ENCODE measurements at places on chromosomes 2 and 18.

DNA sequence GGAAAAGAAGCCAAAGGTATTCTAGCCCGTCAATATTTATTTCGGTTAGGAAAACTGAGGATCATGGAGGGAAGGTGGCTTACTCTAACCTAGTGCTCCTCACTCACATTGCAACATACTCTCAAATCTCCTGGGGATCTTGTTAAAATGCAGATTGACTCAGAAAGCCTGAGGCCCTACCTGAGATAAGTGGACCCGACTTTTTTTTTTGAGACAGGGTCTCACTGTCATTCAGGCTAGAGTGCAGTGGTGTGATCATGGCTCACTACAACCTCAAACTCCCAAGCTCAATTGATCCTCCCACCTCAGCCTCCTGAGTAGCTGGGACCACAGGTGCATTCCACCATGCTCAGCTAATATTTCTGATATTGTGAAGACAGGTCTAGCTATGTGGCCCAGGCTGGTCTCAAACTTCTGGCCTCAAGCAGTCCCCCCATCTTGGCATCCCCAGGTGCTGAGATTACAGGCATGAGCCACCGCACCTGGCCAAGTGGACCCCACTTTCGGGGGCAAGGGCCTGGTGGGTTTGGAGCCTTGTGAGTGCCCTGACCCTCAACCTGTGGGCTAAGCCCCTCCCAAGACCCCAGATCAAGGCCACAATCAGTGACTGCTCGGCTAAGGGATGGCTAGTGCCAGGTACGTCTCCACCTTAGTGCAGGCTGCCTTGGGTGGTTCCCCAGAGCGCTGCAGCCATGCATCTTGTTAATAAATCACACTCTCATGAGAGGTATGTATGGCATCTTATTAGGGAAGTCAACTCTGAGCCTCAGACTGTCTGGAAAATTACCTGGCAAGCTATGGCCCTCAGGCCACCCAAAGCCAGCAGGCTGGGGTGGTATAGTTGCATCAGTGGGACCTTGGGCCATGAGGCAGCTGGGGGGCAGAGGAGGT is 1.1 kb upstream of the NEURL3 start:
- DNase-seq = no peak

GRCh38 chr2:8215159-8215863 is 466.5 kb upstream of the ID2 start:
- DNase-seq = no peak

GRCh38 chr2:40213071-40213470 is 238.8 kb downstream of the SLC8A1 start:
- no peak for DNase-seq

- DNase-seq = no peak
Observed at GRCh38 chr2:139964721-139965440, 1184.7 kb upstream of the NXPH2 start.

GRCh38 chr2:37683921-37684780 is 12.7 kb upstream of the CDC42EP3 start:
- no peak for DNase-seq

DNA sequence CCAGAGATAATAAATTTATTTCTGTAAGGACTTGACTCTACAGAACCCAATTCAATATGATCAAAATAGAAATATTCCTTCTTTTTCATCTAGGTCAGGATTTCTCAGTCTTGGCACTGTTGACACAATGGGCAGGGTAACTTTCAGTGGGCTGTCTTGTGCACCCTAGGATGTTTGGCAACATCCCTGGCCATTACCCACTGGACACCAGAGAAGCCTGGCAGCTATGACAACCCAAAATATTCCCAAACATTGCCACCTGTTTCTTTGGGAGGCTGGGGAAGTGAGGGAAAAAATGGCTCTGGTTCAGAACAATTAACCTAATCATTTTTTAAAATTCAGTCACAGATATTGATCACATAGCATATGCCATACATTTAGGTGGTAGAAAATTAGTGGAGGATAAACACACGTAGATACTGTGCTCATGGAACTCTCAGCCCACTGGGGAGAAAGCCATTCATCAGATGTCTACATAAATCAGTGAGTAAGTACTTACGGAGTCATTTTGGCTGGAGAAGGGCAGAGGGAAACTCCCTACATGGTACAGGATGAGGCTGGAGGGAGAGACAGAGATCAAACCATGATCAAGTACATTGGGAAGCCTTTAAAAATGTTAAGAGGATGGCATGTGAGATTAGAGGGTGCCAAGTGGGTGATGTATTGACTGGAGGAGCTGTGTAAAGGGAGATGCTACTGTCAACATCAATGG is 718 bp upstream of the TNP1 start:
- no peak for DNase-seq

GRCh38 chr2:222754324-222754930 is 83.0 kb downstream of the MOGAT1 start:
- DNase-seq = no peak

DNA sequence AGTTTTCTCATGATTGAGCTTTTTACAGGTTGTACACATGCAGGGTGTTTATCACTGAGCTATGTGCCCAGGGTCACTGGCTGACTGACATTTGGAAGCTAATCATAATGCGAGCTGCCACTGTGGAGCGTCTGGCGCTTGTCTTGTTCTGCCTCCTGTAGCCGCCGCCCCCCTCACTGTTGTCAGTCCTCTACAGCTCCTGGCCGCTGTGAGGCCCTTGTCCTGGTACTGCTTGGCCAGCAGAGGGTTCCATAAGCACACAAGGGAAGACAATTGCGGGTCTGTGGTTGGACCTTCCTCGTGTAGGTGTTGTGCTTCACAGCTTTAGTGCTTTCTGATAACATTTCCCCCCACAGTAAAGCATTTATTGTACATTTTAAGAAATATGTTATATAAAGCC is 105.6 kb upstream of the LDLRAD4 start:
- no peak for DNase-seq

GRCh38 chr2:189848276-189848675 is 64.0 kb downstream of the PMS1 start:
- DNase-seq = no peak

- no peak for DNase-seq
Observed at GRCh38 chr2:165462443-165462842, 7.1 kb upstream of the CSRNP3 start.

GRCh38 chr2:238974501-238975166 is 126.7 kb downstream of the TWIST2 start:
- DNase-seq = no peak

GRCh38 chr18:74172697-74173433 is 24.5 kb downstream of the TIMM21 start:
- no peak for DNase-seq

DNA sequence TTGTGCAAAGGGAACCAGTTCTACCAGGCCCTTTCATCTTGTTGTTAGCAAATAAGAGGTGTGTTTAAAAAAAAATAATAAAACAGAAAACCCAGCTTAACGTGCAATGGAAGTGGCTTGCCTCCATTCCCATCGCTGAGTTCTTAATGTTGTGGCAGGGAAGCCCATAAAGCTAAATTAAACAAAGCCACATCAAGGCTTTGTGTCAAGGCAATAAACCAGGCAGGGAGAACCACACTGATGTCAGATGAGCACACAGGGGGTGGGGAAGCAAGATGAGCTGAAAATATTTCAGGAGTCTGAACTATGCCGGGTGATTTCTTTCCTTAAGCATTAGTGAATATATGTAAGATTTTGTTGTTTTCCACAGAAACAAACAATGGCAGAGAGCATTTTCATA is 73.5 kb downstream of the PHLPP1 start:
- DNase-seq = peak; percentile 21

GRCh38 chr2:75466708-75467311 is 93.9 kb downstream of the EVA1A start:
- DNase-seq = no peak

DNA sequence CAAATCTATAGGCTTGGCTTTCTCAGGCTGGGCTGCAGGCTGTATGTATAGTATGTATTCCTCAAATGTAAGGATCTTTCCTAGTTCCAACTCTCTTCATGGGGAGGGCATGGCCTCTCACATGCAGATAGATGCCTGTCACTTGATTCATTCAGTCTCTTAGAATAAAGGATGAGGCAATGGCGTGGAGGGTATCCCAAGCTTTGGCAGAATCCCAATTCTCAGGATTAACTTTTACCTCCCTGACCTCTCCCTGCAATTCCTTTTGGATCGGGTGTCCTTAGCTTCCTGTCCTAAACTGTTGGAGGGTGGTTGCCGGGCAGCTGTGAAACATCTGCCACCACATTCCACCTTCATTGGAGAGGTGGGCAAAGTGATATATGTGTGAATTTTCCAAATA is 80.3 kb downstream of the INSIG2 start:
- DNase-seq = no peak

DNA sequence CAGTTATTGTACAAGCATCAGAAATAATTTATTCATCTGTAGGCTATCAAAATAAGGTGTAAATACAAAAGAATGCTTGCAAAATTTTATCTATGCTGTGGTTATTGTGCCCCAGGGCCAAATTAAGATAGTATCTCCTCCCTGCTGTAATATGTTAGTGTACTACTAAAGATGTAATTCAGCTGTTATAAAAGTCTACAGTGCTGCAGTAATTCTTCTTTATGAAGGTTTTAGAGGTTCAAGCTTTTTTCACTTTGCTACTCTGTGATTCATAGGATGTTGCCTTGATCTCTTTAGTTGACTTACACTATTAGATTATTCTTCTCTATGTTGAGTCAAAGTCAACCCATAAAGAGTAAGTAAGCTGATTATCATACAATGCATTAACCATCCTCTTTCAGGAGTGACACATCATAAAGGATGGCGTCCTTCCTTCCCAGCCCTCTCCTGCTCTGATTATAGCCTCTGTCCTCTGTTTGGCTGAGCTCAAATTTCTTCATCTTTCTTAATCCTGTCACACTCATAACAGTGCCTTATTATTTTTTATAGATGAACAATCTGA is 29.3 kb upstream of the DYNAP start:
- DNase-seq = no peak

DNA sequence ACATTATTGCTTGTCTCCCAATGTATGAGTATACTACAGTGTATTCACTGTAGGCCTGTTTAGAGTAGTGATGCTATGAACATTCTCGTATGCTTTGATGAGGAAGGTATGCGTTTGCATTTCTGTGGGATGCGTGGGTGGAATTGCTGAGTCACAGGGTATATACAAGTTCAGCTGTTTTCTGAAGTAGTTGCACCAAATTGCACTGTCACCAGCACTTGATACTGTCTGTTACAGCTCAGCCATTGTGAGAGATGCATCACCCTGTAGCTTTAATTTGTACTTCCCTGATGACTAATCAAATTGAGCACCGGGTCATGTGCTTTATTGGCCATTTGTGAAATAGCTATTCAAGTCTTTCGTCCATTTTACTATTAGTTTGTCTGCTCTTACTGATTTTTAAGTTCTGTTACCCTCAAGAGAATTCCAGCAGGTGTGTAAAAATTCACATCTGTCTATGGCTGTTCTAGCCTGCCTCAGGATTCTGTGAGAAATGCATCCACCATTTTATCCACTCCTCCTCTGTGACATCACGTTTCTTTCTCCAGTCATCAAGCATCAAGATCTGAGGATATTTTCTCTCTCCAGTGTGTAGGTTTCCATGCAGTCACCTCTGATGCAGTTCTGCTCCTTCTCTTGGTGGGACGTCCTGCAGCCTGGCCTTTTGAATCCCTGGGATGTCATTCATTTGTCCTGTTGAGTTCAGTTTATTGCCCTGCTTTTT is 72.5 kb downstream of the DGKD start:
- no peak for DNase-seq

- no peak for DNase-seq
Observed at GRCh38 chr2:10820562-10820961, 8.0 kb upstream of the PDIA6 start.

GRCh38 chr18:74633652-74634352 is 36.1 kb downstream of the ZNF407 start:
- no peak for DNase-seq

GRCh38 chr2:23497536-23497935 is 112.6 kb downstream of the KLHL29 start:
- no peak for DNase-seq

- no peak for DNase-seq
Observed at GRCh38 chr2:54669677-54670484, 53.6 kb upstream of the EML6 start.

DNA sequence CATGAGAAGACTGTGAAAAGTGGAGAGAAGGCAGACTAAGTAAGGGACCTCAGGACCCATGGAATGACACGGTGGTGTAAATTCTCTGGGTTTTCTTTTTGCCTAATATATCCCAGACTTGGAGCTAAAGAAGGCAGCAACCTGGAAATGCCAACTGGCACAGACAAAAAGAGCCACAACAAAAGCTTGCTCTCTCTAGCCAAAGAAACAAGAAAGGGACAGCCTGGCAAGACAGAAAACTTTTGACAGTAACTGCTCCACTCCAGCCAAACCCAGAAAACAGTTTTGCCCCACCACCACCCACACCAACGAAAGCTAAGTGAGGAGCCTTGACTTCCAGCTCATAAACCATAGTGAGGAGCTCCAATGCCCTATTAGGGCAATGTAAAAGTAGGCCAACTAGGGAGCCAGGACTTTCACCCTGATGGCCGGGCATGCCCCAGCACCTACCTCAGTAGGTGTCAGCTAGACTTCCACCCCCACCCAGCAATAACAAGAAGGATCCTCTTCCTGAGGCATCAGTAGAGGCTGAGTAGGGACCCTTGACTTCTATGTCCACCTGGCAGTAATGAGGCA is 35.5 kb downstream of the PELI1 start:
- no peak for DNase-seq

DNA sequence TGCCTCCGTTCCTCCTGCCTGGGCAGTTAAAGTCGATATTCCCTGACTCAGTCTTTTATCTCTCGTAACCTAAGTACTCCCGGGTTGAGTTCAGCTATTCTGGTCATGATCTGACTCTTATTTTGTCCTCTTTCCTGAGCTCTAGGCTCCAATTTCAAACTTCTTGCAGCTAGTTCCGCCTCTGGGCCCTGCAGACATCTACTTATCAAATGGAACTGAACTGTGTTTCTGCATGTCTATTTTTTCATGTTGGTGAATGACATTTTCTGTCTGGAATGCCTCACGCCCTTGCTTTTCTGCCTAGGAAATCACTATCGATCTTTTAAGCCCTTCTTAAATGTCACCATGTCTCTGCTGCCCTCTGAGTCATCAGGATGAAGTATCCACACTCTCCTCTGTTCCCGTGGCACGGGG is 101.5 kb downstream of the VAPA start:
- DNase-seq = no peak

DNA sequence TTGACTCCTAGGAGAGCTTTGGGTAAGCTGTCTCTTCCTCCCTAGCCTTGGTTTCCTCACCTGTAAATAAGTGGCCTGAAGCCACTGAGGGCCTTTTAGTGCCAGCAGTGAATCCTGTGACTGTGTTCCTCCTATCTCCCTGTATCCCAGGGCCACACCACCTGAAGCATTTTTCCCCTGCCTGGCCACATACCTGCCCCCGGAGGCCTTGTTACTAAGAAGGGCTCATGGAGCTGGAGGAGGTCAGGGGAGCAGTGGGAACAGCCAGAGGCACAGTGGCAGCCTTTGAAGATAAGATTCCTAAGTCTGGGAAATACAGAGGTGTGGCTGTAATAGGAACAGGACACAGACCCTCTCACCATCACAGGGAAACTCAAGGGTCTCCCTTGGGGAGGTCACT is 162.4 kb downstream of the SMAD7 start:
- no peak for DNase-seq

DNA sequence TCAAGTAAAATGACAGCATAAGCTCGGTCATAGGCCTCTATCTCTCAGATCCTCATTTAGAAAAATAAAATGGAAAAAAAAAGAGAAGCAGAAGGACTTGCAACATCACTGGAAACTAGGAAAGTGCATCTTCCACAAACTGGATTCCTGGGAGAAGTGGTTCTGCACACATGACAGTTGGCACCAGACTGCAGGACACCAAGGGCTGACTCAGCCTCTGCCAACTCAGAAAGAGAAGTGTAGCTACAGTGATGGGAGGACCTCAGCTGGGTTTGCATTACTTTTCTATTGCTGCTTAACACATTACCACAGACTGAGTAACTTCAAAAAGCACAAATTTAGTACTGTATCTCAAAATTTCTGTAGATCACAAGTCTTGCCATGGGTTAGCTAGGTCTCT is 409.5 kb upstream of the GCFC2 start:
- DNase-seq = no peak
